Trophoblast cell (in vitro differentiated cells and primary cell): ENCODE measurements at places on chromosomes 7 and 10.

- DNase-seq: no peak
- no peak overlapping the region for H3K27ac ChIP-seq
- no peak overlapping the region for H3K4me3 ChIP-seq
- no peaks in the 10 kb centered on the region for H3K36me3 ChIP-seq
These were observed 855.1 kb downstream of the LRMDA start for GRCh38 chr10:76286536-76286935.

- DNase-seq: no peak
- H3K4me1 ChIP-seq: peaks cover 3% of the 10 kb centered on the region
- H3K4me3 ChIP-seq: no peak overlapping the region
- no peaks in the 10 kb centered on the region for H3K36me3 ChIP-seq
- H3K27ac ChIP-seq: no peak overlapping the region
These were observed 212.8 kb downstream of the PTEN start for GRCh38 chr10:88076027-88076880.

DNA sequence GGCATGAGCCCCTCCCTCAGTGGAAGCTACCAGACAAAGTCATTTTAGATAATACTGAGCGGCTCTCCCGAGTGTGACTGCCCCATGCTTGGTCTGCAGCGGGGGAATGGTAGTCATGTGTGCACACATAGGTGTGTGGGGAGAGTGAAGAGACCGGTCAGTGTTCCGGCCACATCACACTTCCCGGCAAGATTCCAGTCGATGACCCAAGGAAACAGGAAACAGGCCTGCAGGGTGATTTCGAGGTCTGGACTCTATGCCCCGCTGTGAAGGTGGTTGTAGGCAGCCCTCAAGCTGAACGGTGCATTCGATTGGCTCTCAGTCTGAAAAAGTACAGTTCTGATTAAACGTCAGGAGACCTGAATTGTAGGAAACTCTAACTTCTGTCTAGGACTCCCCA lies 73.2 kb downstream of the SYPL1 start:
- peaks cover 7% of the 10 kb centered on the region for H3K4me1 ChIP-seq
- H3K27me3 ChIP-seq: no peaks in the 10 kb centered on the region
- H3K4me3 ChIP-seq: no peak overlapping the region
- DNase-seq: no peak
- no peaks in the 10 kb centered on the region for H3K36me3 ChIP-seq

- H3K27me3 ChIP-seq: no peaks in the 10 kb centered on the region
- peak overlapping the region; percentile 7 for H3K27ac ChIP-seq
- peaks cover 6% of the 10 kb centered on the region for H3K4me1 ChIP-seq
- peak; percentile 81 for DNase-seq
- no peaks in the 10 kb centered on the region for H3K36me3 ChIP-seq
- no peak overlapping the region for H3K4me3 ChIP-seq
These were observed 116.5 kb upstream of the EEPD1 start for GRCh38 chr7:36036590-36036989.

GRCh38 chr7:13880789-13881188 lies 108.7 kb downstream of the ETV1 start:
- no peak overlapping the region for H3K4me3 ChIP-seq
- H3K27ac ChIP-seq: no peak overlapping the region
- H3K27me3 ChIP-seq: no peaks in the 10 kb centered on the region
